Right atrium auricular region (tissue), 2 donors: ENCODE measurements at places on chromosomes 12 and 14.
A peak's percentile ranks its signal among the peaks of the same experiment; 100 is the strongest.

- DNase-seq, result no peak
These were observed 38.4 kb upstream of the ELK3 start for GRCh38 chr12:96155781-96156180.

DNA sequence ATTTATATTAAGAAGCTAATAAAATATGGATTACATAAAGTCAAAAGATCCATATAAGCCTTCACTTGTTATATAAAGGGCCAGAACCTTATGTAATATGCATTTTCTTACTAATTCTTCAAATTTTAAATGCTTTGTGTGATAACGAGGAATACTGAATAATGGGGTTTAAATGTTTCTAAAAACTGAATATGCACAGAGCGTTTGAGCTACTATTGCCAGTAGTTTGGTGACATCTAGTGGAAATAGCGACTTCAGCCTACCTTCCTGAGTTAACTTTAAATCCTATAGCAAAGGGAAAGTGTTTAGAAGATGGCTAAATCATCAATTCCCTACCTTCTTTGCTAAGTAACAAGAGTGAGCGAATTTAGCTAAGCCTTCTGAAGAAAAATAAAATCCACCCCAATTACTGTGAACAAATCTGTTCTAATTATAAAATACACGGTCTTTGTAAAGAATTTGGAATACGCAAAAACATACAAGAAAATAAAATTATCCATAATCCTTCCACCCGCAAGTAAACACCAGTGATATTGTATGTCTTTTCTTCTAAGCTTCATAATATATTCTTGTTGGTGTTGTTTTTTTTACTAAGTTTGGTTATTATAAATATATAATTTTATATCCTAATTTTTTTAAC is 115.5 kb upstream of the G2E3 start:
- no peak for DNase-seq

DNA sequence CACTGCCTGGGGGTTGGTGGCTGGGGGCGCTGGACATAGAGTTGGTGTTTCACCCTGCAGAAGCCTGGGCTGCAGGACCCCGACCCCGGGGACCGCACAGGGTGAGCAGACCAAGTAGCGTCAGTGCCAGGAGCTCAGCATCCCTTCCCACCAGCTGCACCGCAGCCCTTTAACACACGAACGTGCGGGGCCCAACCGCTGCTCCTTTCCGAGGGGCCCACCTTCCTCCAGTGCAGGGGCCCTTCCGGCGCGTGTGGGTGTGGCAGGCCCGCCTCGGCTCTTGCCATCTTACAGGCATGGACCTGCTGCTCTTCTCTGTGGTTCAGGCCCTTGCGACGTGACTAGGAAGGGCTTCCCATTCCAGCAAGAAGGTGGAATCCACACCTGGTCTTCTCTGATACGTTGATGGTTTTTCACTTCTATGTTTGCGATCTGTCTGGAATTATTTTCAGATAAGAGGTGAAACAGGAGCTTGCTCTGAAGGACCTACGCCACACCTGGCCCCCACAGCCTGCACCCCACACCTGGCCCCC is 47.8 kb downstream of the LRCOL1 start:
- DNase-seq, result no peak

DNA sequence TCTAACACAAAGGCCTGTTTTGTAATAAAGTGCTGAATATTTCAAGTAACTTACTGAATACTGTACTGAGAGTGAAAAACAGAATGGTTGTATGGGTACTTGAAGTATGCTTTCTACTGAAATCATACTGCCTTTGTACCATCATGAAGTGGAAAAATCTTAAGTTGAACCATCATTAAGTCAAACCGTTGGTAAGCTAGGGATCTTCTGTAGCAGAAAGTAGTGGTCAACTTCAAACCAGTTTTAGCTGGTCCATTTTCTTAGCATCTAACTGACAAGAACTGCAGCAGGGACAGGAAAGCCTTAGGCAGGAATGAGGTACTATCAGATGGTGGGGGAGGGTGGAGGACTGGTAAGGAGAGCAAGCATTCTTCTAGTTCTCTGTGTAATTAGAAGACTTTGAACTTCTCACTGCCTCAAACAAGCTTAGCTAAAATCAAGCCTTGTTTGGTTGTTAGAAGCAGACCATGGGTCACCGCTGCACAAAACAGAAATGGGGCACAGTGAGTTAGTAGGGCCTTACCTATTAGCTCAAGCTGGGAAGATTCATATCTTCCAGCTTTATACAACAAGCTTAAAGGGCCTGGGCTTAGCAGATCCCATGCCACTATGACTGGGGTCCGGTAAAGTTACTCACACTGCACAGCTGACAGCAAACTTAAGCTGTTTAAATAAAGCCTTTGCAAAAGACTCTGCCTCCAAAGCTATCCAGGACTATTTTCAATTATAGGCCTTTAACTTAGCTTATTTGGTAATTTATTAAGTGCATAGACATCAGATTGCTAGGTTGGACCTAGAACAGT is 73.8 kb downstream of the ACADS start:
- no peak for DNase-seq

- no peak for DNase-seq
These were observed 14.1 kb downstream of the PRKD1 start for GRCh38 chr14:29913566-29913965.

DNA sequence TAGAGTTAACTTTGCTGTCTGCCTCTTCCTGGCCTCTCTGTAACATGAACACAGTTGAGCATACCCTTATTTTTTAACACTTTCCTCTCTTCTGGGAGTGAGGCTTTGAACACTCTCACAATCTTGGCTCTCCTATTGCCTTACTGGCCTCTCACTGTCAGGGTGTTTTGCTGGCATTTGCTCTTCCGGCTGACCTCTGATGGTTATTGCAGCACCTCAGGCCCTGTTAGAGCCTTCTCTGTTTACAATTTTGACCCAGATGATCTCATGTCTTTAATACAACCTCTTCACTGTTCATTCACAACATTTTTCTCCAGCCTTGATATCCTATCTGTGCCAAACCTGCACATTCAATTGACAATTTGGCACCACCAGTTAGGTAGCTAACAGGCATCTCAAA is 357.8 kb upstream of the USP15 start:
- no peak for DNase-seq

GRCh38 chr12:6332459-6332858 is 9.4 kb downstream of the TNFRSF1A start:
- DNase-seq, result no peak

- DNase-seq, result peak; percentile 56
These were observed 80.0 kb downstream of the NTF3 start for GRCh38 chr12:5511644-5512600.

DNA sequence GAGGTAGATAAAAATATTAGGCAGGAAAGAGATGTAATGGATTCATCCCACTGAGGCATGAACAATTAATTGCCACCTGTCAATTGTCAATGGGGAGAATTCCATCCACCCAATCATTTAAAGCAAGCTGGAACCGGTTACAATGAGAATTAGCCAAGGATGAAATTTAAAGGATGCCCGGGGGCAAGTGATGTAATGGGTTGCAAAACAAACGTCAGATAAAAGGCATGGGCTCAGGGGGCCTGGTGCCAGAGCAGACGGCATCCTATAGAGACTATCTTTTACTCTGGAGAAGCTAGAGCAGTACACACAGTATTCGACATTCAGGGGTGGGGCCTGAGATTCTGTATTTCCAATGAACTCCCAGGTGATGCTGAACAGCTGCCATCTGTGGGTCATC is 80.5 kb upstream of the ZFP36L1 start:
- no peak for DNase-seq

- DNase-seq, result no peak
These were observed 229.6 kb downstream of the BCAT1 start for GRCh38 chr12:24719293-24719721.

DNA sequence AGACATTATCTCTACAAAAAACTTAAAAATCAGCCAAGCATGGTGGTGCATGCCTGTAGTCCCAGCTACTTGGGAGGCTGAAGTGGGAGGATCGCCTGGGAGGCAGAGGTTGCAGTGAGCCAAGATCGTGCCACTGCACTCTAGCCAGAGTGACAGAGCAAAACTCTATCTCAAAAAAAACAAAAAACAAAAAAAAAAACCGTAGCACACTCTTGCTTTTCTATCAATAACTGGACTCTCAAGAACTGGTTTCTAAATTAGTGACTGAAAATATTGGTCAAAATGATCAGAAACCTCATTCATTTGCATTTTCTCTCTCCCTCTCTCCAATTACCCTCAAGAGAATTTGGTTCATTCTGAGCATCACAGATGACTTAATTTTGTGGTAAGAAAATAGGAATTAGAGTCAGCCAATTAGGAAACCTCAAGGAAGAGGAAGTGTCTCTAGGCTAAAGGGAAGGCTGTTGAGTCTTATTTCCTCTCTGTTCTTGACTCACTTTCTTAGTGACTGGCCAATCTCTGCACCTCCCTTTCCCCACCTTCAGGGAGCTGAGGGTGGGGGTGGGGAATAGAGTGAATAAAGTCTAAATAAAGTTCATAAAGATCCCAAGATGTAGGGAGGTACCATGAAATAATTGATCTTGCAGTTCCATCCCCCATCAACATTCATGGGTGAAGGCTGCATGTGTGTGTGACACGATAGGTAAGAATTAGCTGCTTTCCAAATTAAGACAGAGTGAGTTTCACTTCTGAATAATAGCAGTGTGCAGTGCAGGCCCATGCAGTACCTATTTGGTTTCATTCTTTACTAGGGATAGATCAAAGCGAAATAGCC is 6.8 kb upstream of the PSMA6 start:
- no peak for DNase-seq

GRCh38 chr14:93759719-93760307 is 28.5 kb downstream of the PRIMA1 start:
- peak; percentile 67 for DNase-seq

- no peak for DNase-seq
These were observed 273.5 kb upstream of the SOX5 start for GRCh38 chr12:24222968-24223367.

DNA sequence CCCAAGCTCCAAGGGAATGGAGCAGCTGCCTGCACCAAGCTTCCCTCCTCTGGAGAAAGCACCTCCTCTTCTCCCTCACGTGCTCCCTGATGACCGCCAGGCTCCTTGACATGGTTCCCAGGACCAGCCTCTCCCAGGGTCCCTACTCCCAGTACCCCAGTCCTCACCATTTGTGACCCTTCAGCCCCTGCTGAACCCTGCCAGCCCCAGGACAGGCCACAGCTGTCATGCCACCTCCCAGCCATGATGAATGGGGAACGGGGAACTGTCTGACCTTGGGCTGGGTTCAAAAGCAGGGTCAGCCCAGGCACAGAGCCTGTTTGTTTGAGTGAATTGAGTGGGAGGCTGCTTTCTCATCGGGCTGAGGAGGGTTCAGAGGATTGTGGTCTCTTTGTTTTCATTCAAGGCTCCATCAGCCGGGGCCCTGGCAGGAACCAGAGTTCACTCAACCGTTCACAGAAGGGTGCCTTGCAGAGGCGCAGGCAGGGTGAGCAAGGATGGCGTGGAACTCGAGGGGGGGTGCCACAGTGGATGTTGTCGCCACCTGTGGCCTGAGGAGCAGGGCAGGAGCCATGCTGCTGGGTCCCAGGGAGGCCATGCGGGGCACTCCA is 344.5 kb upstream of the SFSWAP start:
- DNase-seq, result no peak

- DNase-seq, result peak; percentile 42
These were observed 243.8 kb downstream of the ADGRD1 start for GRCh38 chr12:131197490-131197889.

GRCh38 chr14:34833549-34834523 is 41.3 kb downstream of the BAZ1A start:
- no peak for DNase-seq

DNA sequence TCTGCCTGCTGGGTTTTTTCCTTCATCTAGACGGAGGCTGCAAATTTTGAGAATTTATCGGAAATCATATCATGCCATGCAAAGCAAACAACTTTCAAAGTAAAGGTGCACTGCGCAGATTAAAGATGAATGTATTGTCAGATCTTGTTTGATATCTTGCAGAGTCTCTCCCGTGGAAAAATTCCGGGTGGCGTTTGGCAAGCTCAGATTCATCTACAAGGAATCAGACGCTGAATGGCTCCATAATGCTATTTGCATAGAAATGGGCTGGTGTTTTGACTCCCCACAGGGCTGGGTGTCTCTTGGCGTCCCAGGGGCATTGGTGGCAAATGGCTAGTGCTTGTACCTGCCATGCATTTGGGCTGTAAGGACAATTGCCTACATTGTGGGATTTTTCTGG is 274.0 kb downstream of the VRK1 start:
- no peak for DNase-seq

DNA sequence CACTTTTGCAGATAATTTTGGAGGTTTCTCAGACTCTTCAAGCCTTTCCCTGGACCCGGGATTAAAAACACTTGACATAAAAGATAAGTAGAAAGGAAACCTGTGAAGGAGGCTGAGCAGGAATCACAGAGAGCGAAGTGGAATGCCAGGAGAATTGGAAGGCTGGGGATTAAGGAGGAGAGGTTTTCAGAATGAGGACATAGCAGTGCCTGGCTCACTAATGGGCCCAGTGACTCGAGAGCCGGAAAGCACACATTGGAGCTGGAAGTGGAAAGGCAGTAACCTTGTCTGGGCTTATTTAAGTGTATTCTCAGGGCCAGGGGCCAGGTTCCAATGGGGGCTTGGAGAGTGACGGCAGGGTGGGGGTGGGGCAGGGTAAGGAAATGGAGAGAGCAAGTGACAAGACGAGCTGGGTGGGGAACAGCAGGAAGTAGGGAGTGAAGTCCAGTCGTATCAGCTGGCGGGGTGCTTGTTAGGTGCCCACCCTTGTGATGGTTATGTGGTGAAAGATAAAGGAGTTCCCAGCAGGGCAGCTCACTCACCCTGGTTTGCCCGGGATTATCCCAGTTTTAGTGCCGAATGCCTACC is 13.1 kb downstream of the EVL start:
- DNase-seq, result no peak

DNA sequence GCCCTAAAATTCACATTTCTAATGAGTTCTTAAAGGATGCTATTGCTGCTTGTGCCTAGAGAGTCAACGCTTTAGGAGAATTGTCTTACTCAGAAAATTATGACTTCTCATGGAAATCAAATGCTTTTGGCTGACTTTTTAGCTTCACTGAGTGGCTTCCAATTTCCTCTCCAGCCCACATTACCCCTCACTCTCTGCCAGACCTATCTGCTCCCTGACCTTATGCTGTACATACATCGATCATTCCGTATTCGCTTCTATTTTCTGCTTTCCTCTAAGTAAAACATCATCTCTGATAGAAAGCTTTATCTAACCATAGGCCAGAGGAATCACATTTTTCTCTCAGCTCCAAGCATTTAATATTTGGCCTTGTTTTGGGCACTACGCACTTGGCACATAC is 12.5 kb upstream of the SMCO3 start:
- DNase-seq, result no peak

- DNase-seq, result no peak
These were observed 10.3 kb downstream of the KCTD10 start for GRCh38 chr12:109466821-109467220.

- DNase-seq, result no peak
These were observed 34.4 kb downstream of the LIMA1 start for GRCh38 chr12:50248883-50249282.

GRCh38 chr12:10067942-10068341 is 30.8 kb downstream of the CLEC1A start:
- DNase-seq, result no peak

- DNase-seq, result no peak
These were observed 216.2 kb downstream of the CPNE8 start for GRCh38 chr12:38689195-38689594.

- DNase-seq, result no peak
These were observed 206.9 kb downstream of the SOX5 start for GRCh38 chr12:23742574-23742973.
